ENCODE measurements at places on chromosomes 1 and 21.

- DNase-seq, result no peak
Observed at GRCh38 chr1:22128392-22128791, 14.5 kb downstream of the WNT4 start.

DNA sequence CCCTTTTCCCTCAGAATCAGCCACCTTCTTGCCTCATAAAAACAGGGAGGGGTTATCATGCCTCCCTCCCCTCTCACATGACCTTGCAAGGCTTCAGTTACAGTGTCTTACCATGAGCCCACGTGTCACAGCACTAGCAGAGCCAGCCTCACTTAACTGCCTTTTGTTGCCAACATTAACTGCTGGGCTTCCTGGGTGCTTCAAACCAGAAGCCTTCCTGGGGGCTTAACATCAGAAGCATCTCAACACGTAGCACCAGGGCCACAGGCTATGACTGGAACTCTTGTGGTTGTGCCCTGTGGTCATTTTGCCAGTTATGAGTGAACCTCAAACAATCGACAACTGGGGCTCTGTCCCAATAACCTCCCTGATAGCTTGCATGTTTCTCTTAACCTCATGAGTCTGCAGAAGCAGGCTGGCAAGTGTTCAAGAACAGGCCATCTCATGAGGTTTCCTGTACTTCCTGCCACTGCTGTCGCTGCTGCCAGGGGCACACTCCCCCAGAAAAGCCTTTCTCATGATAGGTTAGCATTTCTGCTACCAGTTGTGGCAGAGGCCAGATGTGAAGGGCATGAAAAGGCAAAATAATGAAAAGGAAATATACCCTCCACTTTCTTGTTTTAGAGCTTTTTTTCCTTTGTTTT is 132.2 kb downstream of the GLUL start:
- DNase-seq, result peak; percentile 80

GRCh38 chr1:29113413-29114117 is 10.1 kb downstream of the TMEM200B start:
- DNase-seq, result no peak

GRCh38 chr1:94905207-94905606 is 21.7 kb downstream of the CNN3 start:
- no peak for DNase-seq

DNA sequence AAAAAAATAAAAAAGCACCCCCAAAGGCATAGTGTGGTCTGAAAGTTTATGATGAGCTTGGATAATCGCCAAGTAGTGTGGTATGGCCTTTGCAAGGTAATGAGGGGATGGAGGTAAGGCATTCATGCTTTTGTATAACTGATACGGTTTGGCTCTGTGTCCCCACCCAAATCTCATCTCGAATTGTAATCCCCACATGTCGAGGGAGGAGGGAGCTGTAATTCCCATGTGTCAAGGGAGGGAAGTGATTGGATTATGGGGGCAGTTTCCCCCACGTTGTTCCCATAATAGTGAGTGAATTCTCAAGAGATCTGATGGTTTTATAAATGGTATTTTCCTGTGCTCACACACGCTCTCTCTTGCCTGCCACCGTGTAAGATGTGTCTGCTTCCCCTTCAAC is 215.5 kb downstream of the NFIA start:
- DNase-seq, result no peak

- no peak for DNase-seq
Observed at GRCh38 chr1:55203064-55203463, 12.1 kb downstream of the USP24 start.

DNA sequence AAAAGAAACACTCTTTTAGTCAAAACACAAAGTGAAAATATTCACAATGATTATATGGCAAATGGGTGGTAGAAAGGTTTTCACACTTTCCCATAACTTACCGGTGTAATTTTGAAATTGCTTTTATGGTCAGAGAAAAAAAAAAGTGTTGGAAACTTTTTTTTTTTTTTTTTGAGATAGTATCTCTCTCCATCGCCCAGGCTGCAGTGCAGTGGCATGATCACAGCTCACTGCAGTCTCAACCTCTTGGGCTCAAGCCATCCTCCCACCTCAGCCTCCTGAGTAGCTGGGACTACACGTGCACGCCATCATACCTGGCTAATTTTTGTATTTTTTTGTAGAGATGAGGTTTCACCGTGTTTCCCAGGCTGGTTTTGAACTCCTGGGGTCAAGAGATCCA is 3.3 kb downstream of the IFNGR2 start:
- no peak for DNase-seq

GRCh38 chr1:43711049-43711448 is 3.7 kb downstream of the ST3GAL3 start:
- DNase-seq, result peak; percentile 78

DNA sequence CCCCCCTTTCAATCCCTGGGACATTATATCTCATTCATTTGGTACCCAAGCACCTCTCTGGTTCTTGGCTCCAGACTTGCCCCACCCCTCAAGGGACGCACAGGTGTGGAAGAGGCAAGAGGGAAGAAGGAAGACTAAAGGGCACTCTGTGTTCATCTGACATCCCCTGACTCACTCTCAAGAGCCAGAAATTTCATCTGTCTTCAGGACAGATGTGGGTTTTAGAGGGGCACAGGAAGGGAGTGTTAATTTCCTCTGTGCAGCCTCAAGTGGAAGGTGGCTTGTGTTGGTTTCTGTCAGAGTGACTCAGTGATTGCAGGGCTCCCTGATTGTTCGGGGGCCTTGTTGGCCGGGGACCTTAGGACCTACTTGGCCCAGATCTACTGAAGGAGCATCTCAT is 2.4 kb downstream of the C2CD4D start:
- no peak for DNase-seq

DNA sequence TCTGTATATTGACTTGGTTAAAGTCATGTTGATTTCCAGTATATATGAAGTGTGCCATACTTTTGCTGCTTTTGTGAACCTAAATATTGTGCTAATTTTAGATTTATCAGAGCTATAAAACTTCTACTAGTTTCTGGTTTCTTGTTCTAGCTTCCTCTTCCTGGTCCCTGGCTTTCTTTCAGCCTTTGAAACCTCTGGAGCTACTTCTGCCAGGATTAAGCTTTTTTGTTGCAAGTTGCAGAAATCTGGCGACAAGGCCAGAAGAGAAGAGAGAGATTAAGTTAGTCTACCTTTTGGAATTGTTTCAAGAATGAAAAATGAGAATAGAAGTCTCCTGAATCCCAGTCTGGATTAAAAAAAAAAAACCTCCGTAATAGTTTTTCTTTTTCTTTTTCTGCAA is 13.5 kb downstream of the RNF2 start:
- no peak for DNase-seq

- DNase-seq, result no peak
Observed at GRCh38 chr1:93440272-93440671, 7.6 kb upstream of the FNBP1L start.

DNA sequence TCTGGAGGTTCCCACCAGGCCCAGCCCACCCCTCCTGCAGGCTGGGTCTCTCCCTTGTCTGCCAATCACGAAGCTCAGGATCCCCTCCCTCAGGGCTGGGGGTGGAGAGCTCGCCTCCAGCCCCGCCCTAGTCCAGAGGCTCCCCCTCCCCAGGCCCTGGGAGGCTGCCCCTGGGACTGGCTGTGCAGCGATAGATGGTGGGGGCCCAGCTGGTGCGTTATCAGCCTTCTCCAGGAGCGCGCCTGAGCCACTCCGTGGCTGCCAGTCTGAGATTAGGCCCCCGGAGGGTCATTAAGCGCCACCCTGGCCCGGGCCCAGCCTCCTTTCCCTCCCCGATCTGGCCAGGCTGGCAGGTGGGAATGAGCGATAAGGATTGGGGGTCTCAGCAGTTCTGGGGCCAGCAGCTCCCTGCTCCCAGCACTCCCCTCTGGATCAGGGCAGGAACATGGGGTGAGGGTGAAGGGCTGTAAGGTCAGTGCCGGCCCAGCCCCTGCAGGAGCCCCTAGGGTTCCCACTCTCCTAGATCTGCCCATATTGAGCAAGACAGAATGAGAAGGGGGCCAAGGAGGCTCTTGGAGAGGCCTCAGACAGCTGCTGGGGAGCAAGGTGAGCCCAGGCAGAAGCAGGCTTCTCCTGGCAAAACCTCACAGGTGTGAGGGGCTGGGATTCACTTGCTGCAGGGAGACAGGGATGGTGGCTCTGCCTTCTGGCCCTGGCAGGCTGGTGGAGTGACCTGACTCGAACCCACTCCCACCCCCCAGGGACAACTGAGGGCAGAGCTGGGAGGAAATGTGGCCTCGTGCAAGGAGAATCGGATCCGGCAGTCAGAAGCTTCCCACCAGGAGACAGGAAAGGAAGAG is 8.5 kb downstream of the PDZK1IP1 start:
- DNase-seq, result no peak

- peak; percentile 56 for DNase-seq
Observed at GRCh38 chr1:28064064-28064463, 24.3 kb downstream of the EYA3 start.

DNA sequence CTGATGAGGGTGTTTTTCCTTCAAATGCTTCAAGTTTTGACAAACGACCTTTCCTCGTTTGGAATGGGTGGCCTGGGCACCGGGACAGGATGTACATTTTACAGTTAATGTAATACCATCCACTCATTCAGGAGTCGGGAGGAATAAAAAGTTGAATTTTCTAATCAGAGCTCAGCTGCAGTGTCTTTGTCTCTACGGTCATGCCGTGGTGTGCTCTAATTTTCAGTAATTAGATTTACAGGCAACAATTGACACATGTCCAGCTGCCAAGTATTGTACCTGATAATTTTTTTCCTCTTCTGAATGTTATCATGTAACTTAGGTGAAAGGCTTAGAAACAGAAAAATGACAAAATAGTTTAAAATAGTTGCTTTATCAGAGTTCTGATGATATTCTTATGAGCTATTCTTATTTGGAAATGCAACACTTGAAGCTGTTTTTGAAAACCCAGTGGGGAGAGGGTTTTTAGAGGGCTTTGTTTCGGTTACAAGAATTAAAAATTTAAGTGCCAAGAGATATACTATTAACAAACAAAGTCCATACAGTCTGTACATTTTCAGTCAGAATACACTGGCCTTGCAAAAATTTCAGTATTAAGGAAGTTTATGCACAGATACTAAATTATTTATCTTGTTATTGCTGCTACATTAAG is 1.0 kb downstream of the CDKN2C start:
- peak; percentile 35 for DNase-seq

- no peak for DNase-seq
Observed at GRCh38 chr1:207079706-207080241, 8.9 kb upstream of the C4BPB start.

- peak; percentile 68 for DNase-seq
Observed at GRCh38 chr1:215018555-215018954, 64.0 kb upstream of the KCNK2 start.

DNA sequence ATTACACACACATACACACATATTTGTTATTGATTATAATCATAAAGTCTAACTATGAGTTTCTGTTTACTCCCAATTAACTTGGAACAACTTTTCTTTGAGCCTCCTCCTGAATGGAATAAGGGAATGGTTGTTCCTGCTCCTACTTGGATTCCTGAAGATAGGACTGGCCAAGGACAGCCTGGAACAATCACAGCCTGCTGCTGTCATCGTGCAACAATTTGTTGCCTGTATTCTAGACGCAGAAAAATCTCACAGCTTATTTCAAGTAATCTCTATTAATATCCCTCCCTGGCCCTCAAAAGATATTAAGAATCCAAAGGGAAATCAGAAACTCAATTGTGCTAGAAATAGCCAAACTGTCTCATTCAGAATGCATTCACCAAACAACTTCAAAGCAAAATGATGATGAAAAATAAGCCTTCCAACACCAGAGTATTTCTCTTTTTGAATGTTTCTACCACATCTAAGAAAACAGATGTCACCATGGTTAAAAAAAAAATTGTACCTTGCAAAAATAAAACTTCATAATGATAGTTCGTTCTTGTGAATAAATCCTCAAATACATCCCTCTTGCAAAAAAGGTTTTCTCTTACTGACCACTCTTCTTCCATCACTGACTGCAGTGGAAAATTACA is 30.9 kb downstream of the RCAN1 start:
- DNase-seq, result no peak

- DNase-seq, result no peak
Observed at GRCh38 chr1:164719676-164720439, 160.9 kb downstream of the PBX1 start.

- DNase-seq, result no peak
Observed at GRCh38 chr1:24918370-24918769, 11.7 kb downstream of the RUNX3 start.

GRCh38 chr1:20354610-20355009 is 63.9 kb downstream of the VWA5B1 start:
- DNase-seq, result no peak

DNA sequence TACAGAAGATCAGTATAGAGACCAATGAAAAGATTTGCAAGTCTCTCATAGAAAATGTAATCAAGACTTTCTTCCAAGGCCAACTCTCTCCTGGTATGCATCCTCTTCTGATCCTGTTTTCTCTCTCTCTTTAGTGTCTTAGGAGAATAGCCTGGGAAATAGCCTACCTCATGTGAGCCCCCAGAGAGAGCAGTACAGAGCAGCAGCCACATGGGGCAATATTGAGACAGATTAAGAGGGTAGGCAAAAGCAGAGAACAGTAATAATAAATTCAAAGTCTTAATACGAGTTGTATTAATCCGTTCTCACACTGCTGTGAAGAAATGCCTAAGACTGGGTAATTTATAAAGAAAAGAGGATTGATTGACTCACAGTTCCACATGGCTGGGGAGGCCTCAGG is 61.4 kb downstream of the RNASEL start:
- DNase-seq, result no peak

DNA sequence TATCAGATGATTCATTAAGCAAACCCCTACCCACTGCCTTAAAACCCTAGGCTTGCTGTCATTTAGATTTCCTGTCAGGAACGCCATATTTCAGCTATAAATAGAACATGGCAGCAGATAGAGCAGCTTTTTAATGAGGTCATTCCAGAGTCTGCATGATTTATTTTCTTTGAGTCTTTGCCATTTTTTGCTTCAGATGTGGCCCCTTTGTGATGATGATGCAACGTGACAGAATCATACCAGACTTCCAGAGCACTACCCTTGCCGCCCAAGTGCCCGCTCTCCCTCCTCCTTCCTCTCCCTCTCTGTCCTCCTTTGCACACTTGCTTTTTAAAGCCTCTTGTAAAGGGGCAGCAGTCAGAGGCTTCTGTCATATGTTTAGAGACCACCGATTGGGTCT is 55.5 kb upstream of the TRIM67 start:
- DNase-seq, result peak; percentile 87

- DNase-seq, result no peak
Observed at GRCh38 chr1:223006371-223006770, 136.7 kb downstream of the TLR5 start.

- no peak for DNase-seq
Observed at GRCh38 chr21:42570841-42571387, 57.3 kb downstream of the SLC37A1 start.

GRCh38 chr1:65316233-65316632 is 6.9 kb downstream of the DNAJC6 start:
- no peak for DNase-seq

- DNase-seq, result no peak
Observed at GRCh38 chr1:233360525-233361102, 33.1 kb downstream of the MAP3K21 start.
